GM23248 (cell line): ENCODE measurements at places on chromosomes 3 and 15. TPM values are rescaled to one million over a fixed set of nuclear protein-coding genes. Genes with fewer than 3 reads are reported as not detected.

- DNase-seq, result peak; percentile 51
Measured at GRCh38 chr3:160448845-160449635, 546 bp downstream of the TRIM59 start.

DNA sequence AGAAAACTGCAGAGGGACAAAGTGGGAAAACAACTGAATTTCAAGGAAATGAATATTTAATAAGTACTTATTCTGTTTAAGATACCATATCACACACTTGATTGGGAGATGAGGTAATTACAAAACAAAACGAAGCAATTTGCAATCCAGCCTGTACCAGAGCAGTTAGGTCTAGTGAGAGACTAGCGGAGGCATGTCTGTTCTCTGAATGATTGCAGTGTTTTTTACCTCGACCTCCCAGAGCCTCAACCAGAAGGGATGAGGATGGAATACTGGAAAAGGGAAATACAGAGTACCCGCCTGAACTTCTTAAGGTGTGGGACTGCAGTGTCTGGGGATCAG, 59.5 kb downstream of the PIK3CB start:
- peak; percentile 15 for DNase-seq

GRCh38 chr15:82931221-82931620, 21.3 kb downstream of the HOMER2 start:
- DNase-seq, result no peak

GRCh38 chr3:155744626-155745324, at the start of gene PLCH1:
Gene PLCH1, minus strand, starts transcription at chr3:155745071. Its CDS starts 40,847 bp downstream, at chr3:155704224.
- peak; percentile 72 for DNase-seq

DNA sequence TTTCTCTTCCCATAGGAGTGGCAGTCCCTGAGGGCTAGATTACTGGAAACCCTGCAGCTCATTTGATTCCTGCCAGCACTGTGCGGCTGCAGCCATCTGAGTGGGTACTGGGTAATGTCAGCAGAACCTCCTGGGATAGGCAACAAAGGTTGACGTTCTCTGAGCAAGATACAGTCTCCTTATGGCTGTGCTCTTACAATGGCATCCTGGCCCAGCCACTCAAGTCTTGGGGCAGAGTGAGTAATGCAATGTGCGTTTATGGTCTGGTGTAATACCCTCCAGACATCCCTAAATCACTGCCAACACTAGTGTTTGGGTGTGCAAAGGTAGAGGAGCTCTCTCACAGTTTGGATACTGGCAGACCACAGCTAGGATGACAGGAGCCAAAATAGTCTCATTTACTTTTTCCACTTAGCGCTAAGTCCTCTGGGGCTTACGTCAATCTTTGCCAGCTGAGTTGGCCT, 775.8 kb downstream of the ZNF385D start:
- DNase-seq, result peak; percentile 57

DNA sequence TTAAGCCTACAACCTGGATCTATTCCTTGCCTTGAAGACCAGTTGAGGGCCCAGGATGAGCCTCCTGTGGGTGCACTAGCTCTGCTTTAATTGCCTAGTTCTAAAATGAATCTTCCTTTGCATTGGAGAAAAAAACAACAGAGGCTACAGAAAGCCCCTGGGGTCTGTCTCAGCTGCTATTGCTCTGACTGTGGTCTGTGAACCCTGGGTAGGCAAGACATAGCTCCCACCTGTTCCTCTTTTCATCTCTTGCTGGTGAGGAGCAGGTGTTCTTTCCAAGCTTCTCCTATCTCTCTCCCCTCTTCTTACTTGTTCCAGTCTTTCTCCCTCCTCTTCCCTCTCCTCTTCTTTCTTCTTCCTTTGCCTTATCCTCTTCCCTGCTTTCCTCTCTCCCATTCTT, 28.8 kb downstream of the RBP2 start:
- no peak for DNase-seq

DNA sequence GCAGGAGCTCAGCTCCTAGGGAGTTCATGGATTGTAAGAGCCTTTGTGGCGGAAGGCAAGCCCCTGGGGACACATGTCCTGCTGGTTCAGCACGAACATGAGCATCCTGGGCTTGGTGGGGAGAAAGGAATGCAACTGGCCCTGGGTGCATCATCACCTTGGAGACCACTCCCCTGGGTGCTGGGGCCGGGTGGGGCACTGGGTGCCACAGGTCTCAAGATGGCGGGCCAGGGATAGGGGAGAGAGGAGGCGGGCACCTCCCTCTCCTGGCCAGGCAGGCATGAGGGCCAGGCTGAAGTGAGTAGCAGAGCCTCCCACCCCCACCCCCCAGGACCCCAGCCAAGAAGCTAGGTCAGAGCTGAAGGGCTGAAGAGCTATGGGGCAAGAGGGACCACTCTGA, 768 bp downstream of the PCBP4 start:
- DNase-seq, result no peak

DNA sequence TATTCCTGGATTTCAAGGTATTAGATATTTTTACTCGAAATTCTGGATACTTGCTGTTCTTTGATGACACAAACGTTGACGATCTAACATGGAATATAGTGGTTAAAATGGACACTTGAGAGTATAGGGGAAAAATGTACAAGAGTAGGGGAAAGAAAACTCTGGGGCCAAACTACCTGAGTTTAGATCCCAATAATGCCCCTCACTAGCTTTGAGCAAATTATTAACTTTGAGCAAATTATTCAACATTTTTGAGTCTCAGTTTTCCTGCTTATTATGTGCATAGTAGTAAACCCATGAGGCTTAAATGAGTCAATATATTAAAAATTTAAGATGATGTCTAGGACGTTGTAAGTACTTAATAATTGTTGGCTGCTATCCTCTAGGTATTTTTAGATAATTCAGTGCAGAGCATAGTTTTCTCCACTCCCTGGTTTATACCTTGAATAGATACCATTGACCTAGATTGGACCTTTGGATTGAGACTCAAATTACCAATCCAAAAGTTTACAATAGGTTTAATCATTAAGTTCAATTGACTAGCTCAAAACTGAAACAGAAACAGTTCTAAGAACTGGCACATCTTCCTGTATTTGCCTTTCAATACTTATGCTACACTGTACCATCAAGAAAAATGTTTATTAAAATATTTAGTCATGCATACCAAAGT, 4.5 kb downstream of the ADGRG7 start:
- DNase-seq, result no peak

DNA sequence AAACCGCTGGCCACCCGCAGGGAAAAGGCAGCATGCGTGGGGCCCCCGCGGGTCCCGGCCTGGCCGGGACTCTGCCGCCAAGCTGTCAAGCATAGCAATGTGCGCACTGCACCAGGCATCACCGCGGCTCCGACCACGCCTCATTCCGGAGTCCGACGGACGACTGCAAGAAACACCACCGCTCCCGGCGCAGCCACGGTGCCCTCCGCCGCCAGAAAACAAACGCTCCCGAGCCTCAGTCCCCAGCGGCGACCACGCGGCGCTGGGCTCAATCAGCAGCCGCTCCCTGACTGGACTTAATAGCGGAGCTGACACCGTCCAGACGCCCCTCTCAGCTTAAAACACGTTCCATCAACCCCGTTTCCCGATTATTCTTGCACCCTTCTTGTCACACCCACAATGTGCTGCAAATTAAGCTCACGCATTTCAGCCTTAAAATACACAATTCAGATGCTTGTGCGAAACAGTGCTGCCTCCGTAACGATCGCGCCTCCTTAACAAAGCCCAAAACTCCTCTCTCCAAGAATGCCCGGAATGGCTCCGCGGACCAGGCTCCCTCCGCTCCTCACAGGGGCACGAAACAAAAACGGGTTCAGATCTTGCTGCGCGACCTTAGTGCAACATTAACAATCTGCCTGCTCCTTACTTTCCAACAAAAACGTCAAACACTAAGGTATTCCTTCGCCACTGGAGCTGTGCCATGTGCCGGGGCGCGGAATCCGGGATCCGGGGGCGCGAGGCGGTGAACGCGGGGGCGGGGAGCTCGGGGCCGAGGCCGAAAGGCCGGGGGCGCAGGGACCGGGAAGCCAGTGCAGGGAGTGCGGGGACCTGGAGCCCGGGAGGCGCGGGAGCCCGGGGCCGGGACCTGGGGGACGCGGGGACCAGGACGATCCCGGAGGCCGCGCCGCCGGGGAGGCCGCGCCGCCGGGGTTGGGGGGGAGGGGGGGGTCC, 655 bp downstream of the CYFIP1 start:
- DNase-seq, result peak; percentile 75

- peak; percentile 29 for DNase-seq
Measured at GRCh38 chr15:44775953-44776352, 39.6 kb downstream of the TRIM69 start.

GRCh38 chr3:125309476-125309875, 65.6 kb downstream of the ZNF148 start:
- no peak for DNase-seq

- no peak for DNase-seq
Measured at GRCh38 chr3:160815280-160815679, 59.2 kb downstream of the PPM1L start.

- peak; percentile 7 for DNase-seq
Measured at GRCh38 chr15:48112242-48112641, 8.5 kb upstream of the SLC24A5 start.

GRCh38 chr15:44158111-44158510, 37.0 kb downstream of the FRMD5 start:
- DNase-seq, result no peak

Gene SIDT1
- total RNA-seq, result not detected in 2 replicates

Gene ZNF774
- 0.22 and 0.51 TPM in 2 replicates for total RNA-seq

Gene C3orf22
- total RNA-seq, result not detected in 2 replicates

Gene CCDC54
- not detected in 2 replicates for total RNA-seq

Gene TRPC1
- 17.1 and 20.4 TPM in 2 replicates for total RNA-seq

Gene COL6A6
- total RNA-seq, result not detected in 2 replicates

Gene ARL6
- total RNA-seq, result 8.1 and 8.2 TPM in 2 replicates
